ENCODE measurements at places on chromosomes 1 and 21.
A peak's percentile ranks its signal among the peaks of the same experiment; 100 is the strongest.

DNA sequence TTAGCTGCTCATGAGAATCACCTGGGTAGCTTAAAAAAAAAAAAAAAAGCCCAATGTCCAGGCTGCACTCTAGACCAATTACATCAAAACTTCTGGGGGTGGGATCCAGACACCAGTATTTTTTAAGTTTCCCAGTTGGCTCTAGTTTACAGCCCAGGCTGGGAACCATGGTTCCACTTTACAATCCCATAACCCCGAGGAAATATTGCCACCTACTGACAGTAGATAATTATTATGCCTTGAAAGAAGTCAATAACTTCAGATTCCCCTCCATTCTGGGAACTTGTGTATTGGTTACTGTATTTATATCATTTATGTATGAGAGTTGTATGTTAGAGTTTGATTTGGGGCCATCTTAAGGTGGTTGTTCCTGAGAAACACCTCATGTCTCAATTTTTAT, 100.2 kb downstream of the SPATA46 start:
- H3K27me3 ChIP-seq: no peaks in the 10 kb centered on the region
- no peak overlapping the region for H3K27ac ChIP-seq
- H3K4me3 ChIP-seq: no peak overlapping the region
- DNase-seq: peak; percentile 43
- H3K36me3 ChIP-seq: no peaks in the 10 kb centered on the region
- H3K4me1 ChIP-seq: peaks cover 2% of the 10 kb centered on the region

GRCh38 chr1:116605315-116605714, 34.5 kb upstream of the CD58 start:
- no peaks in the 10 kb centered on the region for H3K36me3 ChIP-seq
- H3K27ac ChIP-seq: no peak overlapping the region
- H3K27me3 ChIP-seq: no peaks in the 10 kb centered on the region
- H3K4me1 ChIP-seq: no peaks in the 10 kb centered on the region
- DNase-seq: no peak

GRCh38 chr1:232581932-232582331, 48.0 kb downstream of the SIPA1L2 start:
- no peak overlapping the region for H3K27ac ChIP-seq
- H3K4me1 ChIP-seq: peaks cover 1% of the 10 kb centered on the region
- no peaks in the 10 kb centered on the region for H3K27me3 ChIP-seq
- H3K4me3 ChIP-seq: no peak overlapping the region
- peaks cover 8% of the 10 kb centered on the region for H3K36me3 ChIP-seq

DNA sequence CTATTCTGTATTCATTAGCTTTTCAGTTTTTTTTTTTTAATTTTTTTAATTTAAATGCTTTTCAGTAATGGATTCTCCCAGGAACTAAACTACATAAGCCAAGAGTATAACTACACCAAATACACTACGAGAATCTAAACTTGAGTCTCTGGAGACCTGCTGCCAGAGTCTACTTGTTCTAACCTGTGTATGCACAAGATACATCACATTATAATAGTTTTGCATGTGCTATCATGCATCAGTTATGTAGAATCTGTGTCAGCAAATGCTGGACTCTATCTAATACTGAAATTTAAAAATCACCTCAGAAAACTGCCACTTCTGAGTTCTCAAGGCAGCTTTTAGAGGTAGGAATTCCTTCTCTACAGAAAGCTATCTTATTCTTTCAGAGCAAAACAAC, 146.3 kb upstream of the GREM2 start:
- no peaks in the 10 kb centered on the region for H3K27me3 ChIP-seq
- no peak overlapping the region for H3K4me3 ChIP-seq
- H3K4me1 ChIP-seq: no peaks in the 10 kb centered on the region
- no peak for DNase-seq
- no peaks in the 10 kb centered on the region for H3K36me3 ChIP-seq
- H3K27ac ChIP-seq: no peak overlapping the region

DNA sequence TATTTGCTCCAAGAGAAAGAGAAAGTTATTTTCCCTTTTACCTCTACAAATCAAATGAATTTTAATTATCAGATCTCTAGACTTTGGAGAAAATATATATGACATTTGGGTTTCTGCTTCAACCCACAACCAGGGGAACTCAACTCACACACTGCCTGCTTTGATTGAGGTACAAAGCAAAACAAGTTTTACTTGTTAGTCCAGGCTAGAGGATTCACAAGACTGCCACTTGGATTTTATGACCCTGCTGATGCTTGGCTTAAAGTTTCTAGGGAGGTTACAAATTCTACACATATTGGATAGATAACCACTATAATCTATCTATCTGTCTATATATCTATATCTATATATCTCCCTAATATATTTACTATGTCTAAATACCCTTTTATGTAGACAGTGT, 467.3 kb upstream of the RGS18 start:
- H3K36me3 ChIP-seq: no peaks in the 10 kb centered on the region
- no peak overlapping the region for H3K4me3 ChIP-seq
- H3K4me1 ChIP-seq: no peaks in the 10 kb centered on the region
- no peaks in the 10 kb centered on the region for H3K27me3 ChIP-seq
- H3K27ac ChIP-seq: no peak overlapping the region

DNA sequence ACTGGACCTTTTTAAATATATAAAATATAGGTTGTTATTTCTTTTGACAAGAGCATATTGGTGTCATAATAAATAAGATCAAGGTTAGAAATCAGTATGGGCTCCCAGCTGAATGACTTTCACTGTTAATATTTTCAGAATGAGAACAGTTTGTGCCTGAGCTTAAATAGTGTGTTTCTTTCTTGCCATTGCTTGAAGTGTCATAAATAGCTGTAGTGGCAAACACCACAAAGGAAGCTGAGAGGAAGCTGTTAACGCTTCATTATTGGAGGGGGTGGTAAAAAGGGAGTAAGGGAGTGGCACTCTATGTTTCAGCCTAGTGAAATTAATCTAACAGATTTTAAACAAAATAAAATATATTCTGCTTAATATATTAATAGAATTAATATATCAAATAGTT, 1089.8 kb upstream of the NCAM2 start:
- H3K4me1 ChIP-seq: no peaks in the 10 kb centered on the region
- H3K4me3 ChIP-seq: no peak overlapping the region
- no peaks in the 10 kb centered on the region for H3K36me3 ChIP-seq
- H3K27ac ChIP-seq: no peak overlapping the region
- DNase-seq: no peak

- DNase-seq: no peak
- H3K4me3 ChIP-seq: no peak overlapping the region
- no peaks in the 10 kb centered on the region for H3K36me3 ChIP-seq
- H3K27ac ChIP-seq: no peak overlapping the region
Observed at GRCh38 chr1:54645806-54646676, 4.5 kb downstream of the MROH7 start.

DNA sequence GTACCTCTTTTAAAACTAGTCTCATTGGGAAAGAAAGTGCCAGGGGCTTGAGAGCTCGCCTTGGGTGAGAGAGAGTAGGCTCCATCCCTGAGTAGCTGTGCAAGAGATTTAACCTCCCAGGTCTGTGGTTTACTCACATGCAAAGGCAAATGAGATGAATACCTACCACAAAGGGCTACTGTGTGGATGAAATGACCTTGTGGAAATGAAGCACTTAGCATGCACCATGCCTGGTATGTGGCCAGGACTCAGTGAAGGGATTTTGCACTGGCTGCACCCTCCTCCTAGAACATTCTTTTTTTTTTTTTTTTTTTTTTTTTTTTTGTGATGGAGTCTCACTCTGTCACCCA, 120.3 kb downstream of the PROX1 start:
- no peaks in the 10 kb centered on the region for H3K36me3 ChIP-seq
- no peak overlapping the region for H3K4me3 ChIP-seq
- no peaks in the 10 kb centered on the region for H3K4me1 ChIP-seq
- no peak for DNase-seq
- no peaks in the 10 kb centered on the region for H3K27me3 ChIP-seq
- no peak overlapping the region for H3K27ac ChIP-seq

DNA sequence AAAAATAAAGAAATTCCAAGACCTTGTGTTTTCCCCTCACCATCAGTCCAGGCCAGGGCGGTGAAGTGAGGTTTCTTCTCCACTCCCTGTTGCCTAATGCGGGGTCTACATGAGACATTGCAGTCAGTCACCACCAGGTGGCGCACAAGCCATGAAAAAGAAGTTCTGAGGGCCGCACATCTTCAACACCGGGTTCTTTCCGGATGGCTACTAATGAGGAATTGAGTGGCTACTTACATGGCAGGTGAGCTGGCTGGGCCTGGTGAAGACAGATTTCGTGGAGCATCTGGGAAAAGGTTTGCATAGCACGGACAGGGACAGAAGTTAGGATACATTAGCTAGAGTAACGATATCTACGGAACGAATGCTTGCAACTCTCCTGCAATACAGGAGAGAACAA, 15.8 kb upstream of the S100A11 start:
- DNase-seq: peak; percentile 79
- H3K27me3 ChIP-seq: peaks cover 22% of the 10 kb centered on the region
- peaks cover 6% of the 10 kb centered on the region for H3K4me1 ChIP-seq
- no peaks in the 10 kb centered on the region for H3K36me3 ChIP-seq
- no peak overlapping the region for H3K4me3 ChIP-seq

DNA sequence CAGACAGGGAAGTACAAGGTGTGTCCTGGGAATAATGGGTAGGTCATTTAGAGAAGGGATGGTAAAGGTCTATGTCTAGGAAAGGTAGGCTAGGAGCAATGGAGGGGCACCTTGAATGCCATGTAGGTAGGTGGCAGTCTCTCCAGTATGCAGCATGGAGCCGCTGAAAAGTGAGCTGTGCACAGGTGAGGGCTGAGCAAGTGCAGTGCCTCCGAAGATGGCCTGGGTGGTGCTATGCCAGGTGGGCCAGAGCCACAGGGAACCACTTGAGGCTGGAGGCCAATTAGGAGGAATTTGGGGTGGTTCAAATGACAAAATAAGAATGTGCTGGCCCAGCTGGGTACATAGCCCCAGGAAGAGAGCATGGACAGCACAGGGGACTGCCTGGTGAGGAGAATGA, 25.0 kb downstream of the RNU5D-1 start:
- no peak overlapping the region for H3K27ac ChIP-seq
- no peaks in the 10 kb centered on the region for H3K27me3 ChIP-seq
- H3K36me3 ChIP-seq: no peaks in the 10 kb centered on the region
- H3K4me3 ChIP-seq: no peak overlapping the region
- H3K4me1 ChIP-seq: peaks cover 6% of the 10 kb centered on the region
- DNase-seq: no peak

DNA sequence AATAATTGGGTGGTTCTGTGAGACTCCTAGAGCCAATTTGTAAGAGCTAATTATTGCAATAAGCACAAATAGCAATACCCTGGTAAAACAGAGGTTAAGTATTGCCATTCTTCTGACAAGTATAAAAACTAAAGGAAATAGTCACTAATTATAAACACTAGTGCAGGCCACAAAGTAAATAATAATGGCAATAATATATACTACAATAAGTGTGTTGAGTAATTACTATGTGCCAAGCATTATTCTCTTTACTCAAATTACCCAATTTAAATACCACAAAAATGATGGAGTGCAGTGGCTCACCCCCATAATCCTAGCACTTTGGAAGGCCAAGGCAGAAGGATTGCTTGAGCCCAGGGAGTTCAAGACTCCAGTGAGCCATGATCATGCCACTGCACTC, 15.3 kb downstream of the ZMYM6 start:
- peaks cover 6% of the 10 kb centered on the region for H3K36me3 ChIP-seq
- H3K4me1 ChIP-seq: no peaks in the 10 kb centered on the region
- H3K4me3 ChIP-seq: no peak overlapping the region
- DNase-seq: no peak
- no peaks in the 10 kb centered on the region for H3K27me3 ChIP-seq

GRCh38 chr1:185157599-185158412, 839 bp downstream of the SWT1 start:
- DNase-seq: peak; percentile 32
- H3K27me3 ChIP-seq: no peaks in the 10 kb centered on the region
- peaks cover 1% of the 10 kb centered on the region for H3K4me1 ChIP-seq
- peaks cover 17% of the 10 kb centered on the region for H3K36me3 ChIP-seq

DNA sequence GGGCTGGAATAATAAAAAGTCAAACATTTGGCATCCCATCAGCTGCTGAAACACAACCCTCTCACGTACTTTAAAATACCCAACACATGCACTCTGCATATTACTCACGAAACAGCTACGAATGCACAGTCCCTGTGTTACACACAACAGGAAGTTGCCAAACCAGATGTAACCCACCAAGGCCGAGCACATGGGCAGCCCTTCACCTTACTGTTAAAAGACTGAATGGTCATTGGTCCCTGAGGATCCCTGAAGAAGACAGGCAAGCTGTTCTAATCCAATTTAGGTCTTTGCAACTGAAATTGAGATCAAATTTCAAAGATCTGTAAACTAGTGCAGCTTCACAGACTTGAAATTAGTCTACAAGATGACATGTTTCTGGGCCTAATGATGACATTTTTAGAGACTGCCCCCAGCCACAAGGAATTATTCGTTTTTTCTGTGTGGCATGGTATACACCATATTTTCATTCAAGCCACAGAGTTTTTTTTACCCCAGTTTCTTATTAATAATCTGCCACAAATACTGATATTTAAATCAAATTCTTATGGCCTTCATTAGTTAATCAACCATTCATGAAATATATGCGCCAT, 25.6 kb upstream of the IER5 start:
- H3K27me3 ChIP-seq: no peaks in the 10 kb centered on the region
- no peak overlapping the region for H3K4me3 ChIP-seq
- no peak overlapping the region for H3K27ac ChIP-seq
- peaks cover 4% of the 10 kb centered on the region for H3K36me3 ChIP-seq

GRCh38 chr1:16921391-16922185, at the start of gene CROCC:
Gene CROCC, plus strand, starts transcription at chr1:16921931. Its CDS starts 88 bp downstream, at chr1:16922019.
- H3K27me3 ChIP-seq: no peaks in the 10 kb centered on the region
- H3K4me1 ChIP-seq: peaks cover 19% of the 10 kb centered on the region
- no peaks in the 10 kb centered on the region for H3K36me3 ChIP-seq
- H3K27ac ChIP-seq: no peak within 1 kb of the TSS
- peak; percentile 37 for DNase-seq

DNA sequence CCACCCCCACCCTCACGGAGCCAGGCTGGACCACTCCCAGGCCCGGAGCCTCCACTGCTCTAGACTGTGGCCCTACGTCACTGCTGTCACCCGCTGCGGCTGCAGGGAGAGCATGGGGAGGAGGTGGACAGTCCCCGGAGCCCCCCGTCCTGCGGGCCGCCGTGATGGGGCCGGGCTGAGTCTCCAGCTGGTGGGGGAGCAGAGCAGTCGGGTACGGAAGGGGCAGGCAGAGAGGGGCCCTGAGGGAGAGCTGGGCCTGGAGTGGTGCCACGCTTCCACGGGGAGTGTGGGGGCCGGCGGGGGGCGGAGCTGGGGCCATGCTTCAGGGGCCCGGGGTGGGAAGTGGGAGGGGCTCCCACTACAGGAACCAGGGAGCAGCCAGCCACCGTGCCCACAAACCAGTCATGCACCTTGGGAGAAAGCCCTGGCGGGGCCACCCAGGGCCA, 98.9 kb upstream of the KCNK1 start:
- H3K36me3 ChIP-seq: no peaks in the 10 kb centered on the region
- no peaks in the 10 kb centered on the region for H3K27me3 ChIP-seq
- no peak for DNase-seq
- no peak overlapping the region for H3K27ac ChIP-seq
- H3K4me1 ChIP-seq: no peaks in the 10 kb centered on the region

Data from mesenchymal stem cell (in vitro differentiated cells and primary cell).